Ovary (tissue), 10 donors: ENCODE measurements at places on chromosomes 6 and 20. TPM values are rescaled to one million over a fixed set of nuclear protein-coding genes. Genes with fewer than 3 reads are reported as not detected.

DNA sequence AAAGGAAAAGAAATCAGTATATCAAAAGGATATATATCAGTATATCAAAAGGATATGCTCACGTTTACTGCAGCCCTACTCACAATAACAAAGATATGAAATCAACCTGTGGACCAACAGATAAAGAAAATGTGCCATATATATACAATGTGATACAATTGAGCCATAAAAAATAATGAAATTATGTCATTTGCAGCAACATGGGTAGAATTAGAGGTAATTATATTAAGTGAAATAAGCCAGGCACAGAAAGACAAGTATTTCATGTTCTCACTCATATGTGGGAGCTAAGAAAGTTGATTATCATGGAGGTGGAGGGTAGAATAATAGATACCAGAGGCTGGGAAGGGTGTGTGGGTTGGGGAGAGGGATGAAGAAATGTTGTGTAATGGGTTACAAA is 102.9 kb upstream of the MARCKS start:
- H3K4me3 ChIP-seq, result no peak overlapping the region
- H3K27ac ChIP-seq, result no peak overlapping the region
- no peak for DNase-seq
- H3K27me3 ChIP-seq, result no peaks in the 10 kb centered on the region

DNA sequence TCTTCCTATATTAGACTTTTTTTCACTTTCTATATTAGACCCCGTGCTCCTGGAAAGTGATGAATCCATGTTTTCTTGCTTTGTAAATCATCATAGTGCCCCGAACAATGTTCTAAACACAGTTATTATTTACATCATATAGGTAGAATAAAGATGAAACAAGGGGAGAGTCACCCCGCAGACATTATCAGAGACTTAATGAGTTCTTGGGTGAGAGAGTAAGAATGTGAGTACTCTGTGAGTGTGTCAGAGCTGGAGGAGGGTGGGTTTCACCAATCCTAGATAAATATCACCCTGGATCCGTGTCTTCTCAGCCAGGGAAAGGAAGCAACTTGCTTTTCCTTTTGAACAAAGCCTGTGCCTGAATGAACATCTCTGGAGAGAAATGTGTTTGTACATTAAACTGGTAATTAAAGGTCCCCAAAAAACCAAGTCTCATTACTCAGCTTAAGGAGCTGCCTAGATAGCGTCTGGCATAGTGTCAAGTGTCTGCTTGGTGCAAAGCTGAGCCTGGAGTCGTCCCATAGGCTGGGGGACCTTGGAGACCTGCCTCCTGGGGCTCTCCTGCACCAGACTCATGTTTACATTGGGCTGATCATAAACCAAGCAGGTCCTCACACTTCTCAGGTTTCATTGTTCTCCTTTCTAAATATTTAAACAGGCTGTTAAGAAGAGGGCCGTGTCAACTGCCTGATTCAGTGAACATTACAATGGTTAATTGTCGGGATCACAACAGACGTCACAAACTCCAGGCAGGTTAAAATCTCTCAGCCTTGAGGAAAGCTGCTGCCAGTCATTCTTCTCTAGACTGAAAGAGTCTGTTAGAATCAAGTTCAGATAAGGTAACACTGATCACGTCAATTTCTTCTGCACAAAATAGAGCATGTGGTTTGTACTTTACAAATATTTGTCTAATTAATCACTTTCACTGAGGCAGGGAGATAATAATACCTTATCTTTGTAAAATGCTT is 179.7 kb upstream of the MYLIP start:
- H3K27ac ChIP-seq, result no peak overlapping the region
- no peak for DNase-seq

BHLHE23 gene
- not detected for total RNA-seq

DNA sequence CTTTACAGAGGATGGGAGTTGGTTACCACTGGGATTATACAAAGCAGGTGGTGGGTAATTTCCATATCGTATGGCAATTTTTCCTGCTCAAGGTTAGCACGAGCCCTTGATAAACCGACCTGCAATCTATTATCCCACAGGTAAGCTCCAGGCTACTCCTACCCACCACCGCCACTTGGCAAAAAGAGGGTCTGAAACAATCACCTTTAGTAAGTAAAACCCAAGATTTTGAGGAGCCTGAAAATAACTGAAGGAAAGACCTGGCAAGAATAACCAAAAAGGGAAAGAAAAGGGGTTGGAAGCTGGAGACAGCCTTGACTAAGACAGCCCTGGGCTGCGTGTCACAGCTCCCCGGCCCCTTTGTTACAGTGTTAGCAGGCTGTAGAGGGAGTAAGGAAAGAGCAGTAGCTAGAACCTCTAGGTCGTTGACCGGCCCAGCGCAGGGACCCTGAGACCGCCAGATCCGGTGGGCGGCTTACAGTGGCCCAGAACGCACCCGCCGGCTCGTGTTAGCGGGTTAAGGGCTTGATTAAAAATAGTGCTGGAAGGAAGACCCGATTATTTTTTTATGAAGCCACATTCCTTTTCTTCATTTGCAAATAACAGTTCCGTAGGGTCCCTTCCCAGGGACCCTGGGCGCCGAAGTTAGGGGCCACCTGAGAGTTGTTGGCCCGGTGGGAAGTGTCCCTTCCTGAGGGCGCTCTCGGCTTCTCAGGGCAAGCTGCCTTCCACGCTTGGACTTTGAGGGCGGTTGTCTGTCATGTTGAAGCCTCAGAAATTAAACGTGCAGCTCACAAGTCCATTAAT is 30.5 kb downstream of the TFAP2B start:
- H3K4me1 ChIP-seq, result no peaks in the 10 kb centered on the region
- no peak overlapping the region for H3K4me3 ChIP-seq
- H3K27me3 ChIP-seq, result no peaks in the 10 kb centered on the region
- H3K27ac ChIP-seq, result no peak overlapping the region

GRCh38 chr6:149782337-149782736 is 32.8 kb downstream of the PCMT1 start:
- H3K27me3 ChIP-seq, result no peaks in the 10 kb centered on the region
- no peaks in the 10 kb centered on the region for H3K36me3 ChIP-seq
- no peak overlapping the region for H3K4me3 ChIP-seq

SLC52A3 gene
- 2.4 TPM for total RNA-seq

HUS1B gene
- total RNA-seq, result 1.8 TPM

- H3K27me3 ChIP-seq, result no peaks in the 10 kb centered on the region
- H3K4me1 ChIP-seq, result peaks cover 3% of the 10 kb centered on the region
- no peak overlapping the region for H3K27ac ChIP-seq
- no peak overlapping the region for H3K4me3 ChIP-seq
- DNase-seq, result no peak
Observed at GRCh38 chr6:5082487-5083306, 2.4 kb upstream of the PPP1R3G start.

GRCh38 chr6:131687022-131687421 is 14.2 kb downstream of the OR2A4 start:
- no peak for DNase-seq
- no peaks in the 10 kb centered on the region for H3K36me3 ChIP-seq
- no peaks in the 10 kb centered on the region for H3K27me3 ChIP-seq
- H3K4me1 ChIP-seq, result no peaks in the 10 kb centered on the region
- no peak overlapping the region for H3K4me3 ChIP-seq

- H3K27me3 ChIP-seq, result no peaks in the 10 kb centered on the region
- no peak overlapping the region for H3K4me3 ChIP-seq
- peaks cover 6% of the 10 kb centered on the region for H3K4me1 ChIP-seq
Observed at GRCh38 chr20:41476013-41476441, 109.4 kb upstream of the EMILIN3 start.

FAM210B gene
- total RNA-seq, result 61.5 TPM

DNA sequence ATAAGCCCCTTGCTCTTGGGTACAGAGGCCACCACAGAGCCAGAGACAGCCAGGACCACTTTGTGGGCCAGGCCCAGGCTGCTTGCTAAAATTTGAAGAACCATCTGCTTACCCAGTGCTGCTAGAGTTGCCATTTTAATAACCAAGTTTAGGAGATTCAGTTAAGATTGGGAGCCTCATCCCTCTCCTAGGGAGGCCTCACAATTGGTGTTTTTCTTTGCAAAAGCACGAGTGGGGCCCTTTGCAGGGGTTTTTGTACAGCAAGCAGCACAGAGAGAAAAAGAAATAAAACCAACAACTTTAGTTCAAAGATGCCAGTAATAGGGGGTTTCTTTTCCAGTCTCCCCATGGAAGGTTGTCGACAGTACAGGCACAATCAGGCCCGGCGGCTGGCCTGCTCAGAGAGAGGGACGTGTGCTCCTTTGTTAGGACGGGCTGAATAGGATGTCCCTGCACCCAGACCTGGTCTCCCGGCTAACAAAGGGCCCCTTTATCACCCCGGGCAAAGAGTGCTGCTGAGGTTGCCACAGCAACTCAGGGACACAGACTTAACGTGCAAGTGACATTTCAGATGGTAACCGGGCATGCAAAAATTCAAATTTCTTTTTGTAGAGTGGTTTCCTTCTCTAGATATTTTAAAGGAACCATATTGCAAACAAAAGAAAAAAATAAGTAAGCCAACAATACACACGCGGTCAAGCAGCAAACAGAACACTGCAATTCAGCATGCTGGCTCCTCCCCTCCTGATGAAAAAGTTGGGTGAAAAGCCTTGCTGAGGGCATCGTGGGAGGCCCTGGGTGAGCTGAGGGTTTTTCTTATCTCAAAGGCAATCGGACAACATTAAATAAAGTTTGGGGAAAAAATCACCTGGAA is 10.5 kb upstream of the TOX2 start:
- no peaks in the 10 kb centered on the region for H3K36me3 ChIP-seq
- H3K27ac ChIP-seq, result no peak overlapping the region
- H3K27me3 ChIP-seq, result no peaks in the 10 kb centered on the region
- no peak overlapping the region for H3K4me3 ChIP-seq

SCRT2 gene
- not detected for total RNA-seq

GRCh38 chr6:132115714-132116366 is 164.7 kb upstream of the CCN2 start:
- no peaks in the 10 kb centered on the region for H3K27me3 ChIP-seq
- H3K27ac ChIP-seq, result peak overlapping the region; percentile 56
- H3K4me3 ChIP-seq, result peak overlapping the region; percentile 31
- no peaks in the 10 kb centered on the region for H3K4me1 ChIP-seq
- H3K36me3 ChIP-seq, result no peaks in the 10 kb centered on the region
- no peak for DNase-seq

GRCh38 chr6:71287038-71287437 is 1.6 kb upstream of the OGFRL1 start:
- peaks cover 2% of the 10 kb centered on the region for H3K4me1 ChIP-seq
- no peaks in the 10 kb centered on the region for H3K36me3 ChIP-seq
- no peak overlapping the region for H3K27ac ChIP-seq
- H3K4me3 ChIP-seq, result no peak overlapping the region

SPDEF gene
- 0.42 TPM for total RNA-seq

- no peak overlapping the region for H3K4me3 ChIP-seq
- H3K36me3 ChIP-seq, result no peaks in the 10 kb centered on the region
- DNase-seq, result no peak
- H3K4me1 ChIP-seq, result no peaks in the 10 kb centered on the region
- H3K27ac ChIP-seq, result no peak overlapping the region
Observed at GRCh38 chr20:62888406-62888805, 26.8 kb upstream of the TCFL5 start.

HMGCLL1 gene
- 1.6 TPM for total RNA-seq

FHL5 gene
- total RNA-seq, result 12.0 TPM

DNA sequence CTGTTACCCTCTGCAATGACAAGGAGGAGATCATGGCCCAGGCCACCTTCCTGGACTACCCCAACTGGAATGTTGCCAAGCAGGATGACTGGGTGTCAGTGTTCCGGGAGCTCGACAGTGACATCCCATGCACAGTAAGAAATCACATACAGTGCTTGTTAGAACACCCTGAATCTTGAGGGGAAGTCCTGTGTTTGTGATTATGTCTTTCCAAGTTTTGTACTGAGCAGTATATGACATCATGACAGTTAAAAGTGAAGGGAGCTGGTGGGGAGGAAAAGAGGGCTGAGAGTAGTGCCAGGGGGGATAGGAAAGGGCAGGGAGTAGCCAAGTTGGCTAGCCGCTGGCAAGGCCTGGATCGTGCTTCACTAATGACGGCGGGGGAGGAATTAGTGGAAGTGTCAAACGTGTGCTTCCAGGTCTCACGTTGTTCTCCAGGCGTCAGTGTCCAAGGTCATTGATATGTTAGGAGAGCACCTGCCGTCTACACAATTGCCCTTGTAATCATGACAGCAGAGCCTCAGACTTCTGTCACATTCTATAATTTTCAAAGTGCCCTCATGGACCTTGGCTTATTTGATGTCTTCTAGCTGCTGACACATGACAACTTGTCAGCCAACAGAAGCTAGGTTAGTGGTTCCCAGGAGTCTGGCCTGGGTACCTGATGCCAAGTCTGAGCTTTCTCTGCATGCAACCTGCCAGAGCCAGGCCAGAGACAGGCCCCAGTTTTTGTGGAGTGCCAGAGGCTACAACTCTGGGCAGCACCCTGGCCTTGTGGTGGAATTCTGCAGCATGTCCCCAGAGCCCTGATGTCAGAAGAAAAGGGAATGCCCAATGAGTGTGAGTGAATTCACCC is 18.8 kb downstream of the CFAP61 start:
- H3K27me3 ChIP-seq, result no peaks in the 10 kb centered on the region
- H3K4me1 ChIP-seq, result no peaks in the 10 kb centered on the region
- no peaks in the 10 kb centered on the region for H3K36me3 ChIP-seq
- no peak overlapping the region for H3K4me3 ChIP-seq
- H3K27ac ChIP-seq, result no peak overlapping the region
- no peak for DNase-seq

DNA sequence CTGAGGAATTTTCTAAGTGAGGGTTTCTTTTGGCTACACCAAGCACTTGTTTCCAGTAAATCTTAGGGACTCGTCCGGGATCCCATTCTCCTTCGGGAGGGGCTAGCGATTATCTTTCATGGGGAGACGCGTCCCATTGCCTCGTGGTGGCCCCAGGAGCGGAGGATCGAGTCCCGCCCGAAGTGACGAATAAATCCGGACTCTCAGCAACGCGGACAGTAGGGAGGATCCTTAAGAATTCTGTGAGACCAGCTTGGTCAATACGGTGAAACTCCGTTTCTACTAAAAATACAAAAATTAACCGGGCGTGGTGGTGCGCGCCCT is 69.1 kb upstream of the PRSS16 start:
- H3K36me3 ChIP-seq, result no peaks in the 10 kb centered on the region
- no peak for DNase-seq
- H3K4me3 ChIP-seq, result peak overlapping the region; percentile 56
- H3K27me3 ChIP-seq, result no peaks in the 10 kb centered on the region

GRCh38 chr20:45592574-45593189 is 13.6 kb upstream of the WFDC8 start:
- DNase-seq, result no peak
- H3K36me3 ChIP-seq, result no peaks in the 10 kb centered on the region
- H3K27me3 ChIP-seq, result no peaks in the 10 kb centered on the region
- no peaks in the 10 kb centered on the region for H3K4me1 ChIP-seq
- no peak overlapping the region for H3K27ac ChIP-seq

DNA sequence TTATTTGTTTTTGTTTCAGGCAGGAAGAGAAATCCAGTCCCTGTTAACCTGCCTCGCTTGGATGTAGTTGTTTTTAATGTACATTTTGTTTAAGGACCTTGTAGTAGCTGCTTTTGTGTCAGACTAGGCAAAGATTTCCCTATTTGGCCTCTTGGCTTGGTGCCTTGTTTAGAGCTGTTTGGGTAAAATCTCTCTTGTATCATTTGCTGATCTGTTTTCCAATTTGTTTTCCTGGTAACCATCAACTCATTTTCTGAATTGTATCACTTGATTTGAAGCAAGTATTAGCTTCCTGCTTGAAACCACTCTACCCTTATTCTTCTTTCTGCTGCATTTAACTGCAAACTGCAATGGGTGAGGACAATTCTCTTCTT is 160.7 kb downstream of the ZFAND3 start:
- H3K27ac ChIP-seq, result no peak overlapping the region
- no peaks in the 10 kb centered on the region for H3K27me3 ChIP-seq
- no peaks in the 10 kb centered on the region for H3K36me3 ChIP-seq
- H3K4me3 ChIP-seq, result no peak overlapping the region
- H3K4me1 ChIP-seq, result peaks cover 9% of the 10 kb centered on the region
- DNase-seq, result no peak

- no peaks in the 10 kb centered on the region for H3K36me3 ChIP-seq
- no peaks in the 10 kb centered on the region for H3K27me3 ChIP-seq
- DNase-seq, result peak; percentile 98
- H3K4me1 ChIP-seq, result peaks cover 11% of the 10 kb centered on the region
Observed at GRCh38 chr20:63740627-63741353, 1.2 kb downstream of the SLC2A4RG start.
